RPMI7951 (cell line): ENCODE measurements at places on chromosomes 3 and 15. TPM values are rescaled to one million over a fixed set of nuclear protein-coding genes. Genes with fewer than 3 reads are reported as not detected.

GRCh38 chr15:58701376-58701775 is 48.1 kb downstream of the ADAM10 start:
- DNase-seq = no peak

GRCh38 chr3:171932153-171932611 is 89.0 kb downstream of the TMEM212 start:
- no peak for DNase-seq

DNA sequence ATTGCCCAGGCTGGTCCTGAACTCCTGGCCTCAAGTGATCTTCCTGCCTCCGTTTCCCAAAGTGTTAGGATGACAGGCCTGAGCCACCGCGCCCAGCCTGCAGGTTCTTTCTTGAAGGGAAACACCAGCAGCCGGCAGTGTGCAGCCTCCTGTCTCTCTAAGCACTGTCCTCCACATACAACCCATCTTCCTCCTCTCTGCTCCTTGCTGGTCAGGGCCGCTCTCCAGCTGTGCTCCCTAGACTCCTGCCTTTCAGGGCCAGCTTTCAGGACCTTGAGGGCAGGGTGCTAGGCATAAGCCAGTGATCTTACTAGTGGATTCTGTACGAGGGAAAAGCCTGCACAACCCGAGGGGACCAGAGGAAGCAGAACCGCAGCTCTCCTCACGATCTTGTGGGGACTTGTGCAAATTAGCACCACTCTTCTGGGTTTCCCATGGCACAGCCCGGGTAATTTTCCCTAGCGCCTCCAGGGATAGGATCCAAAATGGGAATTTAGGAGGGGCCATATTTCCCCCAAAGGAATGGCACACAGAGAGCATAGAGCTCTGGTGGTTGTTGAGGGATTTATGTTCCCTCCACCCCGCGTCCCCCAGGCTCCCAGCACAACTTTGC is 18.2 kb upstream of the CORO2B start:
- no peak for DNase-seq

DNA sequence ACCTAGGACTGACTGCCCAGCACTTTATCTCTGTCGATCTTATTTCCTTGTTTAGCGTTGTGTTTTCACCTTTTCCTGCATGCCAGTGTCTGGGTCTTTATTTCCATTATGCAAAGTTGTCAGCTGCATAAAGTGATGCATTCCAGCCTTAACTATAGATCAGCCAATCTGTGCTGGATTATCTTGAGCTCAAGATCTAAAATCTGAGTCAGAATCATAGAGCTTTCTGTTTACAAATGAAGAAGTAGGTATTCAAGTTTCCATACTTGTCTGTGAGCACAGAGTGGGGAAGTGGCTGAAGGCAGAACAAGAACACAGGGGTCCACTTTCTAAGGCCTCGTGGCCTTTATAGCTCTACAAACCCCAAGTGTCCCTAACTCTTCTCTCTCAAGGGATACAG is 82.4 kb upstream of the PLCL2 start:
- DNase-seq = no peak

GRCh38 chr3:156957715-156958114 is 131.6 kb downstream of the LEKR1 start:
- no peak for DNase-seq

DNA sequence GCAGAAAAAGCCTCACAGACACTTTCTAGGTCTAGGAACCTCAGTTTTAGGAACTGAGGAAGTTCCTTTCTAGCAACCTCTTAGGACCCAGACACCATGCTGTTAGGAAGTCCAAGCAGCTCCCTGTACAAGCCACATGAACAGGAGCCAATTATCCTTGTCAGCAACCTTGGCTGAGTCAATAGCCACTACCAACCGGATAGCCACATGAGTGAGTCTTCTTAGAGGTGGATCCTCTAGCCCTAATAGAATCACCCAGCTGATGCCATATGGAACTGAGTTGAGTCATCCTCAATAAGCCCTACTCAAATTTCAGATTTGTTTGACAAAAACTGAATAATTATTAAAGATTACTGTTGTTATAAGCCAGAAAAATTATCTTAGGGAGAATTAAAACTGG is 256.2 kb downstream of the NLGN1 start:
- DNase-seq = no peak

- DNase-seq = no peak
Observed at GRCh38 chr3:27649277-27649676, 72.8 kb downstream of the EOMES start.

EFHB gene
- 1.1 and 1.6 TPM in 2 replicates for total RNA-seq

ATP10A gene
- not detected in 2 replicates for total RNA-seq

DNA sequence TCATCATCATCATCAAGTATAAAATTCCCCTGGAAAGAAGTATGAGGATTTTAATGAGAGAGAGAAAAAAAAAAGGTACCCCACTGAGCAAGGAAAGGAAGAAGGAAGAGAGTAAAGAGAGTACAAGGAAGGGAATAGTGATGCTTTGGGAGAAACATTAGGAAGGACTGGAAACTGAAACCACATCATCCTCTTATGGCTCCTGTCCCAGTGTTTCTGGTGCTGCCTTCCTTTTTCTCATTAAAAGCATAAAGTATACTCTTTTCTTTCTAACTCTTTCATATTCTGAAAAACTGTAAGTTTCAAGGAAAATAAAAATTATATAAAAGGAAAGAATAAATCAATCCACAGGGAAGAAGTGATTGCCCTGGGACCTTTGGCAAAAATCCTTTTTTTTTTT is 616.4 kb upstream of the CBLB start:
- peak; percentile 4 for DNase-seq

DNA sequence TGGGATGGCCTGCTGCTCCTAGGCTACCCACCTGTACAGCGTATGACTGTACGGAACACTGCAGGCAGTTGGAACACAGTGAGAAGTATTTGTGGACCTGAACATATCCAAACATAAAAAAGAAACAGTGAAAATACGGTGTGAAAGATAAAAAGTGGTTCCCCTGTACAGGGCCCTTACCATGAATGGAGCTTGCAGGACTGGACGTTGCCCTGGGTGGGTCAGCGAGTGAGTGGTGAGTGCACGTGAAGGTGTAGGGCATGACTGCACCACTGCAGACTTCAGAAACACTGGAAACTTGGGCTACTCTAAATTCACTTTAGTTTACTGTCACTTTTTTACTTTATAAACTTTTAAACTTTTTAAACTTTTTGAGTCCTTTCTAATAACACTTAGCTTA is 71.2 kb upstream of the SLC6A6 start:
- DNase-seq = no peak
